CD4-positive, alpha-beta T cell treated with Interferon alpha-2 for 1 hour (primary cell): ENCODE measurements at places on chromosomes 16 and 17.
A peak's percentile ranks its signal among the peaks of the same experiment; 100 is the strongest.

- DNase-seq: no peak
These were observed 87.3 kb upstream of the NACA2 start for GRCh38 chr17:61678339-61678738.

GRCh38 chr16:73274140-73274539, 226.2 kb upstream of the ZFHX3 start:
- DNase-seq: no peak

- no peak for DNase-seq
These were observed 86.5 kb upstream of the LHX1 start for GRCh38 chr17:36850790-36851189.

- no peak for DNase-seq
These were observed 9.6 kb downstream of the GALK1 start for GRCh38 chr17:75755205-75755901.

DNA sequence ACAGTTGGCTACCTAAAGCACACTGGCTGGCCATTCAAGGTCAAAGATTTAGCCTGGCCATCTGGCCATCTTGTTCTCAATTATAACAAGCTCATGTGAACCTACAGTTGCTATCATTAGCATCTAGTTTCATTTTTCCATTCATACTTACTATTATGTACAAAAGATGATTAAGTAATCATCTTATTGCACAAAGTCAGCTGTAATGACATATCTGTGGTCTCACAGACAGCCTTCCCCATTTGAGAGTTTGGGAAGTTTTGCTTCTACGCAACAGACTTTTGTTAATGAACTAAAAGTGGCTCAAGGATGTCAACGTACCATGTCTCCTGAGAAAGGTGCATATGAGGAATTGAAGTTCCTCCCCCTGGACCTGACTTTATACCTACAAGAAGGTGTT, 51.3 kb downstream of the HS3ST3B1 start:
- DNase-seq: no peak

DNA sequence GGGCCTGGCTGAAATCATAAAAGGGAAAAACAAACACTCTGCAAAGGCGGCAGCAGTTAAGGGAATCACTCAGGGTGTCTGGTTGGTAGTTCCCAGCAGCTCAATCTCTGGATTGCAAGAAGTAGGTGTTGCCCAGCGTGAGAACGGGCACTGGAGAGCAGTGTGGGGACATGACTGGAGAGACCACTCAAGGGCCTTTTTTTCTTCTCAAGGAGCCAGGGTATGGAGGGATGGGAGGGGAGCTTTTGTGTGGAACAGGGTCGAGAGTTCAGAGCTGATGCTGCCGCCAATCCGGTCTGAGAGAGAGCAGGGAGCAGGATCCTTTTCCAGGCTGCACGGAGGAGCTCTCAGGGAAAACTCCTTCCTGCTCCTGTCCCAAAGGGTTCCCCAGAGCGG, 15.2 kb downstream of the SCNN1B start:
- no peak for DNase-seq

- DNase-seq: no peak
These were observed 9.5 kb downstream of the ADGRG1 start for GRCh38 chr16:57637965-57638364.

DNA sequence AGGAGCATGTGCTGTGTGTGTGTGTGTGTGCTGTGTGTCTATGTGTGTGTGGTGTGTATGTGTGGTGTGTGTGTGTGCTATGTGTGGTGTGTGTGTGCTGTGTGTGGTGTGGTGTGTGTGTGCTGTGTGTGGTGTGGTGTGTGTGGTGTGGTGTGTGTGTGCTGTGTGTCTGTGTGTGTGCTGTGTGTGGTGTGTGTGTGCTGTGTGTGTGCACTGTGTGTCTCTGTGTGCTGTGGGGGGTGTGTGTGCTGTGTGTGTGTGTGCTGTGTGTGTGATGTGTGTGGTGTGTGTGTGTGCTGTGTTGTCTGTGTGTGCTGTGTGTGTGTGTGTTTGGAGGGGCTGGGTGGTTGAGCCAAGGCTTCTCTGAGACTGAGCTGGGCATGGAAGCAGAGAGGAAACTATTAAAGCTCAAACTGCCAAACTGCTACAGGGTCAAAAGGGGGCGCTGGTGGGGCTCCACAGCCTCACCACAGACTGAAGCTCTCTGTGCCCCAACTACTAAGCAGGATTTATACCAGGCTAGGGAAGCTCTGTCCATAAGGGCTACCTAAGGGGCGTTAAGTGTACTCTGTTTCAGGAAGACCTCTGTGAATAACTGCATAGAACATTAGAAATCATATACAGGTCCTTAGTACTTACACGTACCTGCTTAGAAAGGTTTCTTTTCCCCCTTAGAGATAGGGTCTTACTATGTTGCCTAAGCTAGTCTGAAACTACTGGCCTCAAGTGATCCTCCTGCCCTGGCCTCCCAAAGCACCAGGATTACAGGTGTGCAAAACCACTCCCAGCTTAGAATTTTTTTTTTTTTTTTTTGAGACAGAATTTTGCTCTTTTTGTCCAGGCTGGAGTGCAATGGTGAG, 27.8 kb upstream of the GHDC start:
- peak; percentile 64 for DNase-seq

GRCh38 chr16:49280105-49280741, 1.4 kb downstream of the CBLN1 start:
- no peak for DNase-seq

DNA sequence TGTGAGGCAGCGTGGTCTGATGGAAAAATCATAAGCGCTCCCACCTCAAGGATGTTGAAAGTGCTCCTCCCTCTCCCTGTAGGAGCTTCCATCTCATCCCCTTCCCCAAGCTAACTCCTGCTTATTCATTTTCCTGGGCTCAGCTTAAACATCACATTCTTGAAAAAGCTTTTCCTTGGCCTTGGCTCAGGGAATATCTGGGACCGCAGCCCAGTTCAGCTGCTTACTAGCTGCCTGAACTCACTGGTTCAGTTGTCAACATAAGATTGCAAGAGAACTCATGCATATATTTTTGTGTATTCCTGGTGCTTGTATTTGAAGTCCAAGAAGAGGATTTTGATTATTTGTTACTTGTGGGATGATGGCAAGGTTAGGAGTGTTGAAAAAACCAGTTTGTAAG, 91.5 kb downstream of the UTP18 start:
- DNase-seq: no peak

DNA sequence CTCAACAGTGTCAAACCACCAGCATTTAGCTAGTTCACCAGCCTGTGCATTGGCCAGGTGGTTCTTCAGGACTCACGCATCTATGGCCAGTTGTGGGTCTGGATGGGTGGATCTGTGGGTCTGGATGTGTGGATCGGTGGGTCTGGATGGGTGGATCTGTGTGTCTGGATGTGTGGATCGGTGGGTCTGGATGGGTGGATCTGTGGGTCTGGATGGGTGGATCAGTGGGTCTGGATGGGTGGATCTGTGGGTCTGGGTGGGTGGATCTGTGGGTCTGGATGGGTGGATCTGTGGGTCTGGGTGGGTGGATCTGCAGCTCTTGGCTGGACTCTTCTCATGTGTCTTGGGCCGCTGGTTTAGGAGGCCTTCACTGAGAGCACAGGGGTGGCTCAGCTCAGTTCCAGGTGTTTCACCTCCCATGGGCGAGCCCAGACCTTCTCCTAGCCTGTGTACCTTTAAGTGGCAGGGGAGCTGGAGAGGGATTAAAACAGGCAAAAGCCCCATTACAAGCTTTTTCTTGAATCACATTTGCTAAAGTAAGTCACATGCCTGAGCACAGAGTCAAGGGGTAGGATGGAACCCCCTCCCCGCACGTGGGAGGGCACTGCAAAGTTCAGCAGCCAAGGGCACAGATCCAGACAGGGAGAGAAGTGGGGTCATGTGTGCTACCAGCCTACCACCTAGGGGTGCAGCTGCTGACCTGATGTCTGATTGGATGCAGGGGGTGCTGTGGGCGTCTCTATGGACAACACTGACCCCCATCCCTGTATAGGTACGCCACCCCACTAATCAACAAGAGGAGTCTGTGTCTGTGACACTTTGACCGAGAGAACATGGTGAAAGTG, 3.4 kb upstream of the NUBP1 start:
- no peak for DNase-seq

DNA sequence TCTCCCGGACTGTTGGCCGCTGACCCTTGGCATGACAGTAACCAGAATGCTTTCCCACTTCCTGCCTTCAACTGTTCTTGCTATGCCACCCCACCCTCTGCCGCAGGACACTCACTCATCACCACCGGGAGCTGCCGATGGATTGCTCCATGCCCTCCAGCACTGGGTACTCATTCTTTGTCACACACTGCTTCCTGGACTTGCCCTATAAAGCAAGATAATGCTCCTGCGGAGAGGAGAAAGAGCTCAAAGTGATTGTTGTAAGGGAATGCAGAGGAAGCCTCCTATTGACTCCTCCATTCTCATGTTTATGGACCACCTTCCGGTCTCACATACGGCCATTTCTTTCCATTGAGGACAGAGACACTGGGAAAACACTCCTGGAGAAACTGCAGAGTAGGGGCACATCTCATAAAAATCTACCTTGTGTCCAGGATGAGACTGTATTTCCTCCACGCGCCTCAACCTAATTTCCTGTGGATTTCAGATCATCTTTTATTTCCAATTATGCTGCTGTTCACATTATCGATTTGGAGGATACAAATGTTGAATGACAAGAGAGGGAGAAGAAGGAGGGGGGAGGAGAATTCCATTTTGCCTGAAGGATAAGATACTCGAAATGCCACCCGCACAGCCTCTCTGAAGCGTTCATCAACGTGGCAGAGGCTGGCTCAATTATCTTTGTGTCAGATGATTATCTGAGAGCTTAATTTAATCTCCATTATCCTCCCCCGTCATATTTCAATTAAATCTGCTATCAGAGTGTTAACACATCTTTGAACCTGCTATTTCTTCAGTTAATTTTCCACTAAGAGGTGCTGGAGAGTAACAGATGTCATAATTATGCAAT, 486.1 kb upstream of the SALL1 start:
- DNase-seq: no peak

GRCh38 chr16:27436065-27436464, 34.1 kb downstream of the IL21R start:
- no peak for DNase-seq

- no peak for DNase-seq
These were observed 68.3 kb upstream of the CRHR1 start for GRCh38 chr17:45715787-45716186.

GRCh38 chr17:43758497-43759174, at the start of gene SOST:
SOST (minus strand) TSS chr17:43758791; CDS start chr17:43758741, 50 bp downstream.
- no peak for DNase-seq

- peak; percentile 51 for DNase-seq
These were observed 646 bp downstream of the HIC1 start for GRCh38 chr17:2055292-2056205.

DNA sequence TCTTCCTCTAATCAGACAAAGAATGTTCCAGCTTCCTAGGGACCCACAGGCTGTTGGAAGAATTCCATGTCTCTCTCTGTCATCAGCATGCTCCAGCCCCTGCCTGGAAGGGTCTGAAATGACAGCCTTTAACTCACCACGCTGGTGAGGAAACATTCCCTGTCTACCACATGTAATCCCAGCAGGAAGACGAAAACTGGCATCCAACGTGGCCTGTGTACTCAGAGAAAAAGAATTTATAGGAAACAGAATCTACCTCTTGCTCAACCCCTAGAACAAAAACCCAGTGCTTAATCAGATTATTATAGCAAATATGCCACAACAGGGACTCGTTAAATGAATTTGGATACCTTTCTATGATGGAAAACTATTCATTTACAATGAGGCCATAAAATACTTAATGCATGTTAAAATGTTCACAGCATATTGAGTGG, 147.3 kb upstream of the FOXF1 start:
- no peak for DNase-seq

DNA sequence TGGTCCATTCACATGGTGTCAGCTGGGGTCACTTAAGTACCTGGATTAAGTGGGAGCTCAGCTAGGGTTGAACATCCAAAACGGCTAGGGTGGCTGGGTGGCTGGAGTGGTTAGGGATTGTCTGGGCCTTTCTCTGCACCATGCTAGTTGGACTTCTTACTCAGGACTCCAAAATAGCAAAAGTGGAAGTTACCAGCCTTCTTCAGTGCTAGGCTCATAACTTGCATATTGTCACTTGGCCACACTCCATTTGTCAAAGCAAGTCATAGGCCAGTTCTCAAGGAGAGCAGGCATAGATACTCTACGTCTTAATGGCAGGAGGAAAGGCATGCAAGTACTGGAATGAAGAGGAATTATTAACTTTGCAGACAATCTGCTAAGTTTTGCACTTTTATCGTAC, 69.7 kb downstream of the ESRP2 start:
- no peak for DNase-seq

DNA sequence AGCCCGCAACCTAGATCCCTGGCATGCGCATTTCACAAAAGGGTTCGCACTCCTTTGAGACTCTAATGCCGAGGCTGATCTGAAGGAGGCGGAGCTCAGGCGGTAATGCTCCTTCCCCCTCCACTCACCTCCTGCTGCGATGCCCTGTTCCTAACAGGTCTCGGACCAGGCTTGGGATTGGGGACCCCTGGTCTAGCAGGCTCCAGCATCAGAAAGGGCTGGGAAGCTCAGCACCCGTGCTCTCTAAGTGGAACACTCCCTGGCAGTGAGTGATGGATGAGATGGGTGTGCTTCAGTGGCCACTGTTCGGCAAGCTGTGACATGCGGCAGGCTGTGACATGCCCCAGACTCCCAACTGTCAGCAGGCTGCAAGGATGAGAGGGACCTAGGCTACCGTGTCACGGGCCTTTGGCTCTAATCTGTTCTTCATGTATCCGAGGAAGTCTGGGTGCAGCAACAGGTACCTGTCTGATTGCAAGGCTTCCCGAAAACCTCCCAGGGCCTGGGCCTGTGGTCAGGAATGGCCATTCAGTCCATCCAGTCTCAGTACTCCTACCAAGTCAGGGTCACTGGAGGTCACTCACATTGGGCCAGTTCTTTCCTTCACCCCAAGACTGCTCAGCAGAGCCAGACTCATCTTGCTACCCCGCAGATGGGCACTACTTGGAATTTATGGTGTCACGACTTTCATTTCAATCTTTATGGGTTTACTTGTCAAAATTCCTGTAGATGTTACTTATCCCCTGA, 1.3 kb upstream of the ST6GALNAC2 start:
- DNase-seq: no peak

DNA sequence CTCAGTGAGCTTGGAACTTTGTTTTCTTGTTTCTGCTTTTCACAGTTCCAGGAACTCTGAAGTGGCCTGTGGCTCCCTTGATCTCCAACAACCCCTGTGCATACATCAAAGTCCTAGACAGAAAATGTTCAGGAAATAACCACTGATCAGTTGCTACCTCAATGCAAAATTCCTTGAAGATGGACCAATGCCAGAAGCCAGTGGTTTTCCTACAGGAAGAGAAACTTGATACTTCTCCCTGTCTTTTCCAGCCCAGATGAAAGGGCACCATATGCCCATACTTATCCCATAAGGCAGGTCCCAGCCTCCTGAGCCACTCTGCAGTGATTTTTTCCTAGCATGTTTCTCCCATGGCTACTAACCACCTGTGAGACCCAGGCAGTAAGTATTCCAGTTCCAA, 12.3 kb upstream of the CDRT4 start:
- DNase-seq: no peak

- DNase-seq: no peak
These were observed 1.1 kb downstream of the FAM171A2 start for GRCh38 chr17:44362459-44362948.

- no peak for DNase-seq
These were observed 15.9 kb upstream of the CBX2 start for GRCh38 chr17:79761894-79762589.
